ENCODE measurements at places on chromosomes 5 and 9.

DNA sequence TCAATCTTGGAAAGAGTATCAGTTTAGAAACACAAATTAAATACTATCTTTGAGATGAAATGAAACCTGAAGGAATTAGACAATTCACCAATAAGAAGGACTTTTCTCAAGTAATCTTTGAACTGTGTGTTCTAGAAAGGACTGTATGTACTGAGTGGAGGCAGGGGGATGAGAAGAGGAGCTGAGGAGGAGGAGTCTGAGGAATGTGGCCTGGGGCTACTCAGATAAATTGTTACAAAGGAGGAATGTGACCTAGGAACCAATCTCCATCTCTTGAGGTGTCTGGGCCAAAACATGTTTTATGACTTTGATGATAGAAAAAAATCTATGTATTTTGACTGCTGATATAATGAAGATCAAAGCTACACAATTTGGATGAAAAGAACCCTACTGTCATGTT, 124.3 kb upstream of the ANKRD55 start:
- DNase-seq: no peak

DNA sequence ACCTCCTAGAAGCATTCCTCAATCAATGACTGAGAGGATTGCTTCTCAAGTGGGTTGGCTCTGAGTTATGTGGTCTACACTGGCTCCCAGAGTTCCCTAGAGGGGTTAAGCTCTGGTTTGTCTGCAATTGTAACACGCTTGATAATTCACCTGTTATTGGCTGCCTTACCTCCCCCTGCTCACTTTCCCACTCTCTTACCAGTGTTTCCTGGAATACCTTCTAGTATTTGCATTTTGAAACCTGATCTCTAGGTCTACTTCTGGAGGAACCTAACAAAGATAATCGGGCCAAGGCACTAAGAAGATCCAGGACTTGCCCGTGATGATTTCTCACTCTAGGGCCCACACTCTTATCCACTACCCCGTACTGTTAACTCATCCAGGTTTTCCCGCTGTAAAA, 110.1 kb upstream of the MAP3K1 start:
- no peak for DNase-seq

- no peak for DNase-seq
Observed at GRCh38 chr9:86939321-86939720, 8.0 kb downstream of the GAS1 start.

- no peak for DNase-seq
Observed at GRCh38 chr9:126791406-126792230, 13.2 kb upstream of the ZBTB43 start.

GRCh38 chr9:22682536-22682935, 235.9 kb downstream of the DMRTA1 start:
- no peak for DNase-seq

DNA sequence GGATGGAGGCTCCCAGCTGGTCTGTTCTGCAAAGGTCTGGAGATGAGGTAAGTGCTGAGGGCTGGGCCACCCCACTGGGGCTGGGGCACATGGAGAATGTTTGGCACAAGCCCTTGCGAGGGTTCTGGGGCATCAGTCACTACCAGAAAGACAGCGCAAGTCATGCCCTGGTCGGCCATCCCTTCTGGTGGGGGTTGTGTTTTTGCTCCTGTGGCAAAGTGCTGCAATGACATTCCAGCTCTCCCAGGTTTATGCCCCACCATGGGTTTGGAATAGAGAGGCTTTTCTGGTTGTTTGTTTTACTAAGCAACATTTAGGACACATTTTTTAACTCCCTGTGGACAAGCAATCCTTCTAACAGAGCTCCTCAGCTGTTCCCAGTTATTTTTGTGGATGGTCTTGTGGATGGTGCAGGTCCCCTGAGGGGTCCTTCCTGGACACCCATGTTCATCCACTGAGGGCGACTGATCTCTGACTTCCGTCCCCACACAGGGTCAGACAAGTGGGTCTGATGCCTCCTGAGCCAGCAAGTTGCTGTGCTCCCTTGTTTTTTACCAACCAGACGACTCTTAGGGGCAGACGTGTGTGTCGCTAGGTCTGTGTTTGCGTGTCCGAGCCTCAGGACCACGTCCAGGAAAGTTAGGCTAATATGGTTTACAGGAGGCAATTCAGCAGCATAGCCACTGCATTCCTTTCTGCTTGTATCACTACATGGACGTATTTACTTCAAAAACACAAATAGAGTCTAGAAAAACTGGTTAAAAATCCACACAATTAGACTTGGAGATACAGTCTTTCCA, 64.9 kb upstream of the ECM2 start:
- DNase-seq: no peak

DNA sequence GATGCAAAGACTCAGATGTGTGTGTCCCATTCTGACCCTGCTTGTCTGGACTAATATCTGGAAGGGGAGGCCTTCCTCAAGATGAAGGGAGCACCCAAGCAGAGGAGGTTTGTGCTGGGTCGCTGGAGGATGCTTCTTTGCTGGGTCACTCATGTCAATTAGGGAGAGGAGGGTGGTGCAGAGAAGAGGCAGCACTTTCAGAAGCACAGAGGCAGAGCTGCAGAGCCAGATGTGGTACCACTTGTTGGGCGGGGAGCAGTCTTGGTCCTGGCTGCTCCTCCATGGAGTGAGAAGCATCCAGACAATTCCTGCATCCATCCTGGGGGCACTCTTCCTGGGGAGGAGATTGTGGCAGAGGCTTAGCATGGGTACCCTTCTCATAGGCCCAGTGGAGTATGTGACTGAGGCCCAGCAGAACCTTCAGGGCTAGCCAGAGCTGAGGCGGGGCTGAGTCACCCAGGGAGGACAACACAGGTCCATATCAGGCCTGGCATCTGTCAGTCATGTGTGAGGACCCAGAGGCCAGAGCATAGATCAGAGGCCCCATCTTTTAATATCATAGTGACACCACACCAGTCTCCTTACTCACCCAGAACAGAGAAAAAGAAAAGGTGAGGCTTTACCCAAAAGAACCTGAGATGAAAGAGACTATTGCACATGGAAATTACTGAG, 59.8 kb downstream of the TNFSF15 start:
- DNase-seq: no peak

GRCh38 chr9:110447476-110447875, 109.8 kb upstream of the TXNDC8 start:
- DNase-seq: no peak

DNA sequence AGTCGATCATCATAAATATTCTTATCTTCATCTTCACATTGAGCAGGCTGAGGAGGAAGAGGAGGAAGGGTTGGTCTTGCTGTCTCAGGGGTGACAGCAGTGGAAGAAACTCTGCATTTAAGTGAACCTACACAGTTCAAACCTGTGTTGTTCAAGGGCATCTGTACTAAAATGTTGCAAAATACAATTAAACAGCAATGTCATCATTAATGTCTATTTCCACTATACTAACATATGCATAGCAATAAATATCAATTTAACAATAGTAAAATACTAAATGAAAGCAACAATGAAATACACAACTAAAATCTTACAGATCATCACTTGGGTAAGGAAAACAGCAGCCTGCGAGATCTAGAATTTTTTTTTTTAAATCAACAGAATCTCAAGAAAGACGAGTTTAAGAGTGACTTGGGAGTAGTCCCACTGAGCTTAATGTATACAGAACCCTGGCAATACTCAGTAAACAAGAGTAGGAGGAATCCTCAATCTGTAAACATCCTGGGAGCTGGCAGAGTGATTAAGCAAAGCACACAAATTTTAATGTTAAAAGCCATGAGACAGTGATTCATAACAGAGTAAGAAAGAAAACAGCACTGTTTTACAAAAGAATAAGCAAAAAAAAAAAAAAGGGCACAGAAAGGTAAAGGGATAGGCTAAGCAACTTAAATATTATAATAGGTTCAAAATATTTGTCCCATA, 10.0 kb downstream of the HOMER1 start:
- DNase-seq: no peak

DNA sequence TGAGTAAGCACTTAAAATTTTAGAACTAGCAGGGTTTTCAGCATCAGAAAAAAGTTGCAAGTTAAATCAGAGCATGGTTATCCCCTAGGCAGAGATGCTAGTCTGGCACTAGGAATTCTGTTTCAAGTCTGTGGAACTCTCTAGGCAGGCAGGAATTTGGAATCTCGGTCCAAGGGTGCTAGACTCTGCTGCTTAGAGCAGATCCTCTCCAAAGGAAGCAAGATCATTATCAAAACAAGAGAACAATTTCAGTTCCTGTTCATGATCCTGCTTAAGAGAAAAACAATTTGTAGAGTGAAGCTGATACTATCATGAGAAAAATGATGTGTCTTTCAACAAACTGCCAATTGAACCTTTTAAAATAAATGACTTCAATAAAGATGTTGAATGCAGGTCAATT, 420.7 kb downstream of the KIF4B start:
- DNase-seq: no peak

DNA sequence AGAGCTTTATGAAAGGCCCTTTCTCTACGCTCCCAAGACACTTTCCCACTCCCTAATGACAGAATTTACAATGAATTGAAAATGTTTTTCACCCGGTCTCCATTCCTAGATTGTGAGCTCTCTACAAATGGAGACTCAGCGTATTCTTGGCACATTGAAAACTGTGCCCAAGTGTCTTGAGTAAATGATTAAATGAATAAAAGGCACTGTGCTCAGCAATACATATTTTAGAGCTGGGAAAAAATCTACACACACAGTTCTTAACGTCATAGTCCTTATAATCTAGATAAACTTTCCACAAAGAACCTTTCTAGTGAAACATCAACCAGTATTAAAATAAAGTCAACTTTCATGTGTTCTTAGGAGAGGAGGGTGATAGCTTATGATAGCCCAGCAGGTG, 634.0 kb downstream of the RAB3C start:
- DNase-seq: no peak

- no peak for DNase-seq
Observed at GRCh38 chr5:65913519-65913918, 12.9 kb upstream of the ERBIN start.

DNA sequence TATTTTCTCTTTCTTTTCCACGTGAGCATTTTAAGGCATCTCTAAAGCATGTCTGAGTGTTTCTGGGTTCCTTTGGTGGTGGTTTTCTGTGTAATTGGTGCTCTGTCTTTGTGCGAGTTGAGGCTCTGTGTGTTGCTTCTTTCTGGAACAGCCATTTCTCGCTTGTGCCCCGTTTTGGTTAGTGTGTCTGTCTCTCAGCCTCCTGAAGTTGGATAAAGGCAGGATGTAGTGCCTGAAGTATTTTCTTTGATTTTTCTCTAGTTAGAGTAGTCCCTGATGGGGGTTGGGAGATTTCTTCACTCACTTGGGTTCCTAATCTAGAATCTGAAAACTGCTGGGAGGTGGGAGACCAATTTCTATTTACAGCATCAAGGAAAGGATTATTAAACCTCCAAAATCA, 129.7 kb upstream of the TMEM161B start:
- DNase-seq: no peak

DNA sequence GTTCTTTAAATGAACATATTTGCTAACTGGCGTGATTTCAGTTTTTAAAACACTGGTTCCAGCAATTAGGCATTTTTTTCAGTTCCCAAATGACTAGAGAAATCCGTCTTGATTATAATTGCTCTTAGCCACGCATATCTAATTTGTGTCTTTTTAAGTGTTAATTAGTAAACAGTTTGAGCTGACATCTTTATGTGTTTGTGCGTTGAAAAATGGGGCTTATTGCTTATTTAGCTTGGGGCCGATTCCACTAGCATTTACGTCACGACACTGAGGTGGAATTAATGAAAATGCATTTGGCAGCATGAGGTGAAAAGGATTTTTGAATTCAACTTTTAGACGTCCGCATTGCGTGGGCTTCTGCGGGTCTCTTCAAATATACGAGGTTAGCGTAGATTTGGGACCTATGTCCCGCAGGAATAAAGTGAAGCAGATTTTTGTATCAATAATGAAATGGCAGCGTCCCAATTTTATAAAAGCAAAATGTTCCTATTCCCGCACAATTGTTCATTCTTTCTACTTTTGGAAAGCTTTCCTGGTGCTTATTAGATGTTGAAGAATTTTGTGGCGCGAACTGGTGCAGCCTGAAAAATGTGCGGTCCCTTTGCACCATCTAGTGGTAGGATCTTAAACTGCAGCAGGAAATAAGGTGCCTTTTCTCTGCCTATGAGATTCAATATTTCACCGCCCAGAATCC, 122.7 kb upstream of the LMX1B start:
- peak; percentile 54 for DNase-seq

GRCh38 chr5:142827934-142828576, 57.9 kb downstream of the ARHGAP26 start:
- DNase-seq: no peak

DNA sequence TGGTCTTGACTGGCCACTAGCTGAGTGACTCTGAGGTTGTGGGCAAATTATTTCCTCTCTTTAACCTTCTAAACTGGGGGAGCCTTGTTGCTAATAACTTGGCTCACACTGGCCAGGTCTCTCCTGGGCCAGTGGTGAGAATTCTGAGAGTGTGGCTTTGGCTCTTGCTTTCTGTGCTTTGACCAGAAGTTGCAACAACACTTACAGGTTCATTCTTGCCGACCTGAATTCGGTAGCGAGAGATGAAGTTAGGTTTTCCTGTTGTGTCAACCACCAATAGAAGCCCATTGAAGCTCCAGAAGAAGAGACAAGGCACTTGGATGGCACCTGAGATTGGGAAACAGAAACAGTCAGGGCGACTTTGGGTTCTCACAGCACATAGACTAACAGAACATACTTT, 19.8 kb downstream of the FAXDC2 start:
- no peak for DNase-seq

DNA sequence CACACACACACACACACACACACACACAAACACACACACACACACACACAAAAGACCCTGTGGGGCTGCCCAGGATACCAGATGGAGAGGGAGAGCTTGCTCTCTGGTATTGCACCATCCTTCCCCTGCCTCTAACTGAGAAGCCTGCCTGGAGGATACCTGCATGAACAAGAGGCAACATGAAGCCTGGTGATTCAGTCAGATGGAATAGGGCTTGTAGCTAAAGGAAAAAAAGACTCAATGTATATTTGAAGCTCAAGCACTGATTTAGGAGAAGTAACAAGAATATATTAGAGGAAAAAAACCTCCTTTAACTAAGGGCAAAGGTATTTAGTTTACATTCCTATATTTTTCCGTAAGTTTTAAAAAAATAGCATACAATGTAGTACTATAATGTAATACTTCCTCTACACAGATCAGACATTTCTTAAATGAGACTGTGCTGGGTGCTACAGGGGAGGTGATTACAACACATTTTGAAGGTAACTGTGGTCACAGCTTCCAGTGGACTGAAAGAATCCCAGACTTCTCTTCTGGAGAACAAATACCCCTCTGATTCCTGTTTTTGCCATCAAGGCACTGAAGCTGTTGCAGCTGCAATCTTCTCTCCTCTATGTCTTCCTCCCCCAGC, 169.3 kb downstream of the DCP2 start:
- DNase-seq: no peak

DNA sequence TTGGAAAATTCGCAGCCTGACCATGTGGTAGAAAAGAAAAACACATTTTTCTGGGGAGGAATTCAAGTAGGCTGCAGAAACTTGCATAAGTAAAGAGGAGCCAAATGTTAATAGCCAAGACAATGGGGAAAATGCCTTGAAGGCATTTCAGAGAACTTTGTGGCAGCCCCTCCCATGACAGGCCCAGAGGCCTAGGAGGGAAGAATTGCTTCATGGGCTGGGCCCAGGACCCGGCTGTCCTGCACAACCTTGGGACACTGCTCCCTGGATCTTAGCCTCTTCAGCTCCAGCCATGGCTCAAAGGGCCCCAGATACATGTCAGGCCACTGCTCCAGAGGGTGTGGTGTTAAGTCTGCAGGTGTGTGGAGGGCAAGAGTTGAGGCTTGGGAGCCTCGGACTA, 158.6 kb downstream of the OSTF1 start:
- no peak for DNase-seq

GRCh38 chr9:21968331-21969010, 25.7 kb downstream of the CDKN2A start:
- DNase-seq: no peak
